ENCODE measurements at places on chromosomes 7 and 10.

- no peak for DNase-seq
These were observed 14.8 kb upstream of the LSM8 start for GRCh38 chr7:118169146-118169545.

DNA sequence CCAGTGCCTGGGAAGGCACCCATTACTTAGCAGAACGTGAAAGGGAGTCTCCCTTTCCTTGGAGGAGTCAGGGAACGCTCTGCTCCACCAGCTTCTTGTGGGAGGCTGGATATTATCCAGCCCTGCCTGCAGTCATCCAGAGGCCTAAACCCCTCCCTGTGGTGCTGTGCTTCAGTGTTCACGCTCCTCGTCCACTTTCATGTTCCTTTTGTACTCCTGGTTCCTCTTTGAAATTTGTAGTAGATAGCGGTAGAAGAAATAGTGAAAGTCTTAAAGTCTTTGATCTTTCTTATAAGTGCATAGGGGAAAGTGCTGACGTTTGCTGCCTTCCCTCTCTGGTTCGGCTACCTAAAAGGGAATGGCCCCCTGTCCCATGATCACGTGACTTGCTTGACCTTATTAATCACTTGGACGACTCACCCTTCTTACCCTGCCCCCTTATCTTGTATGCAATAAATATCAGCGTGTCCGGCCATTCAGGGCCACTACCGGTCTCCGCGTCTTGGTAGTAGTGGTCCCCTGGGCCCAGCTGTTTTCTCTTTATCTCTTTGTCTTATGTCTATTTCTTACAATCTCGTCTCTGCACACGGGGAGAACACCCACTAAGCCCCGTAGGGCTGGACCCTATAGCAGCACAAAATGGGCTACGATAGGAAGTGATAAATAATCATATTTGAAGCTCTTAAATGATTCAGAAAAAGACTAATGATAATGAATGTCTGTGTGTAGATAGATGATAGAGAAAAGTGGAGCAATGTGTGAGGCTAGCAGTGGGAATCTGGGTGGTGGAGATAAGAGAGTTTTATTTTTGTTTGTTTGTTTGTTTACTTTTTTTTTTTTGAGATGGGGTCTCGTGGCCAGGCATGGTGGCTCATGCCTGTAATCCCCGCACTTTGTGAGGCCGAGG, 5.8 kb upstream of the ESYT2 start:
- DNase-seq = no peak

- no peak for DNase-seq
These were observed 202.1 kb downstream of the TNS3 start for GRCh38 chr7:47379629-47380324.

- no peak for DNase-seq
These were observed 6.0 kb downstream of the RGS10 start for GRCh38 chr10:119536508-119537025.

GRCh38 chr7:155593461-155594162, 47.3 kb upstream of the CNPY1 start:
- DNase-seq = no peak

DNA sequence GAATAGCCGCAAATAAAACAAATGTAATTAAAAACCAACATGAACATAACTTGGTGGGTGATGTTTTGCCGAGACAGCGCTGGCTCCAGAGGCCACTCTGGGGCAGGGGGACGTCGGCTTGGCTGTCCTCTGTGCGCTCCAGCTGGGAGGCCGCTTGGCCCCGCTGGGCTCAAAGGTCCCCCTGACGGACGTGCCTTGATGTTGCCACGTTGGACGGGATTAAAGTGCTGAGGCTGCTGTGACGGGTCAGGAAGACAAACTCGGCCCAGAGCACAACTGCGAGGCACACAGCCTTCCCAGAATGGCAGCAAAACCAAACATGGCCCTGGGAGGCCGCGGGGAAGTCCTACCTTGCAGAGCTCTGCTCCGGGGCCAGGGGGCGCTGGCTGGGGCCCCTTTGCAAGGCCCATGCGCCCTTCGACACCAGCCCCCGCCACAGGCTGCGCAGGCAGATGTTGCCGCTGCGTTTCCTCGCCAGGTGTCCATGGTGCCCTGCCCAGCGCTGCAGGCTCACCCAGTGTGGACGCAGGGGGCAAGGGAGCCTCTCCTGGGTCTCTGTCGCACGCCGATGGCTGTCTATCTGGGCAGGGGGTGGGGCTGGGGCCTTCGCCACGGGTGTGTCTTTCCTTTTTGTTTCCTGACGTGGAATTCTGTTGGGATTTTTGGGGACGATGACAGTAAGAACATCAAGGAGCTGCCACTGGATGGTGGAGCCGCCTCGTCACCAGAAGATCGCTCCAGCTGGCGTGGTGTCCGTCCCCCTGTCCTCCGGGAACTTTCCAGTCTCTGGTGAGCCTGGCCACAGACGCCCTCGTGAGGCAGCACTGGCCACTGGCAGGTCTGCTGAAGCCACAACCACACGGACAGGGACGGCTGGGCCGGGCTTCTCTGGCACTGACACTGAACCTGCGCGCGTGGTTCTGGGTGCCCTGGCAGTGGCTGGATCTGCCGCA, 99.6 kb upstream of the DIP2C start:
- no peak for DNase-seq

GRCh38 chr10:3720228-3721019, 64.6 kb downstream of the KLF6 start:
- no peak for DNase-seq

- no peak for DNase-seq
These were observed 237.4 kb downstream of the FOXP2 start for GRCh38 chr7:114652041-114652440.

DNA sequence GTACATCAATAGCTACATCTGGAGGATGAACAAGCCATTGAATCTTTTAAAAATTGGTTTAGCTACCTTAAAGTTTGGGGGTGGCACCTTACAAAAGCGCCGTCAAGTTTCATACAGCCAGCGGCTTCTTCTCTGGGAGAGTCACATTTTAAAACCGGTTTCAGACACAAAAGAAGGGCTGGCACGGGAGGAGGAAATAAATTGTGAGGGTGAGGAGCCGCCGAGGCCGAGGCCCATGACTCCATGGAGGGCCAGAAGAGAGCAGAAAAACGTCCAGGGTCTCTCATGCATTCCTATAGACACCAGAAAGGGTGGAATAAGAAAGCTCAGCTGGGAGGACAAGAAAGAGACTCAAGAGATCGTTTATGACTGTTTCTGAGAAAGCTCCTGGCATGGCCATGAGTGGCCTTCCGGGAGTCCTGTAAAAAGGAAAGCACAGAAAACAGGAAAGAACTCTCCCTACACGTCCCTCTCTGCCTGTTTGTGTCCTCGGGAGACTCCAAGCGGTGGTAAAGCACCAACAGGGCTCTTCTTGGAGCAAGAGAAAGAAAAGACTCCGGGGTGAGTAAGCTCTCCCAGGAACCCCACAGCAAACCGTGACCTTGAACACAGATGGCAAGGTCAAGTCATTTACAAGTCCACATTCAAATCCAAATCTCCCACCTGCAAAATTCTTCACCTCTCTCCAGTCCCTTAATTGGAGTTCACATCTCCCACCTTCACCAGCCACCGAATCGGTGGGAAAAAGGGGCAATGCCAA, 1.8 kb downstream of the FRAT2 start:
- DNase-seq = no peak

GRCh38 chr7:14687241-14687640, 215.3 kb downstream of the DGKB start:
- no peak for DNase-seq

DNA sequence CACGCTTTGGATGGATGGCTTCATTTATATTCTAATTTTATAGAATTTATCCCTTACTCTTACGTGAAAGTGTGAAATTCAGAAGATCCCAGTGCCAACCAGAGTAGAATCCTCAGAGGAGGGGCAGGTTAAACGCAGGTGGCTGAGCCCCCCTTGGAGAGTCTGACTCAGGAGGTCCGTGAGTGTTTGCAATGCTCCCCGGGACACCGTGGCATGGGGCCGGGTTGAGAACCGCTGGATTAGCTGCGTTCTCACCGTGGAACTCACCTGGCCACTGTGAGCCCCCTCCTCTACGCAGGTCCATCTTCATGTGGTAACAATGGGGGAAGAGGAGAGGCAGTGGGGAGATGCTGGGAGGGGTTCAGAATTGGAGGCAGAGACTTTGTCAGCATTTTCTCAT, 638.0 kb upstream of the MKI67 start:
- no peak for DNase-seq

DNA sequence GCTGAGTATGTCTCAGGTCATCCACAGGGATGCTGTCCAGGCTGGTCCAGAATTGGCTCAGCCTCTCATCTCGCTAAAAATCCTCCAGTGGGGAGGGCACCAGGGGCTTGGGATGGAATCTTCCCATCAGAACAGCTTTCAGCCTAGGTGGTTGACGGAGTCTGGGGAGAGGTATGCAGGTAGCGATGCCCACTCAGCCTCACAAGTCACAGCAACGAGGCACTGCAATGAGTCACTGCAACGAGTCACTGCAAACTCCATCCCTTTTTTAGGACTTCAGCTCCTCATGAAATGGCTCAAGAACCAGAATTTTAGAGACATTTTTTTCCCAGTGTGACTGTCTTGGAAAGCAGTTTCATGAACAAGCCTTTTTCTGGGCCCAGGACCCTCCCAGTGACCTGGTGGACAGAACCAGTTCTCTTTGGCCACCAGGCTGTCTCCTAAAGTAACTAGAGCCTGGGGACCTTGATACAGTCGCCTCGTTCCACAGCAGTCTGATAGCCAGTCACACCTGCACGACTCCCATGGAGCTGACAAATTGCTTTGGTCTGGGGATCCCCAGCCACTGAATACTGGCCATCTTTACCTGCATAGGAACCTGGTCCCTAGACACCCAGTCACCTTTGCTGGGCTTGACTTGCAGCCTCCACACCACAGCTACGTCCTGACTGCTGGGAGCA, 41.3 kb upstream of the PPP2R2D start:
- no peak for DNase-seq

- DNase-seq = no peak
These were observed 161.6 kb downstream of the ITGA8 start for GRCh38 chr10:15558136-15558535.

- DNase-seq = no peak
These were observed 16.3 kb downstream of the GCK start for GRCh38 chr7:44172803-44173424.

DNA sequence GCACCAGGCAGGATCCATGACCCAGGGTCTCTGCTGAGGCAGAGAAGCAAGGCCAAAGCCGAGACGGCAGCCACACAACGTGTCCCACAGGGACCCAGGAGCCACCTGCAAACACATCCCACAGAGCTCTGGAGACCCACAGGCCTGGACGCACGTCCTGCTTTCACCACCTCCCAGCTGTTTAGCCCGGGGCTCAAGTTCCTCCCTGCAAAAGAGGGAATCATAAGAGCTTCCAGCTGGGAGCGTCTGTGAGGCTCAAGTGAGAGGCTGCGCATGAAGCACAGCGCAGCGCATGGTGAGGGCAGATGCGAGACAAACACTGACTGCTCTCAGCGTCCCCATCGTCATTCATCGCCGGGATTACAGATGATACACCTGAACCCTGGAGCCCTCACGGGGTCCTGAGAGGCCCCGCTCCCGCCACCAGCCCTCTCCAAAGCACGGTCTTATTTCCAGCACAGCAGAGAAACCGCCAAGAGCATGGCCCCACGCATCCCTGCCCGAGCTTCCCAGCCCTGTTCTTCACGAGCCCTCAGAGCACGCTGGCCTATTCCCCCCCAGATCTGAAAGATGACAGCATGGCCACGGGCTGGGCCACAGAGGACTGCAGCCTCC, 88.7 kb downstream of the MAD1L1 start:
- DNase-seq = no peak

DNA sequence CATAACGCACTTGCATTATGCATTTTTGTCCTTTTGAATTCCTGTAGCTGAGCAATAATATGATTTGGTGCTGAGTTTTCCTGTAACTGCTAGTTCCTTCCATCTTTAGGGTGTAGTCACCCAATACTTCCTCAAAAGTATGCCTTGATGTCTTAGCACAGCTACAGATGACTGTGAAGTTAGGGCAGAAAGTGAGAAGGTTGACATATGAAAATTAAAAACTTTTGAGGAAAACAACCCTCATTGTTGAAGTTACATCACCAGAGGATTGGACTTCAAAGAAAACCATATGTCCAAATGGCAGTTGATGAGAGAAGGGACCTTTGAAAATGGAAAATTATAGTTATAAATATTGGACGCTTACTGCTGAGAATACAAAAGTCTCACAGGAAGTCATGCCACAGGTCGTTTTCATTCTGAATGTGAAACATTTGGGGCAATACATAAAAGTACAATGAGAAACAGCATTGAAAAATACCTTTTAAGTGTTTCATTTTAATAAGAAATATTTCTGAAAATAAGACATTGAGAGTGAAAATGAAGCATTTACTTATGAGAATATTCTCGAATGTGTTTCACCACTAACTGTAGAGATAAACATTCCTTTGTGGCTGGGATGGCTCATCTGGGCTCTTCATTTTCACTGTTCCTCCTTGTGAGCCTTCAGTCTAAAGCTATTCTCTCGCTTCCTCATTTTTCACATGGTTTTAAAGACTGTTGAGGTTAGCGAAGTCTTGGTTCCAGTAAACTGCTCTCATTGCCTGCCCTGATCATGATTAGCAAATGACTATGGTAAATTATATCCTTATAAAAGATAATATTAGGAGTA, 61.4 kb upstream of the NME8 start:
- DNase-seq = no peak

DNA sequence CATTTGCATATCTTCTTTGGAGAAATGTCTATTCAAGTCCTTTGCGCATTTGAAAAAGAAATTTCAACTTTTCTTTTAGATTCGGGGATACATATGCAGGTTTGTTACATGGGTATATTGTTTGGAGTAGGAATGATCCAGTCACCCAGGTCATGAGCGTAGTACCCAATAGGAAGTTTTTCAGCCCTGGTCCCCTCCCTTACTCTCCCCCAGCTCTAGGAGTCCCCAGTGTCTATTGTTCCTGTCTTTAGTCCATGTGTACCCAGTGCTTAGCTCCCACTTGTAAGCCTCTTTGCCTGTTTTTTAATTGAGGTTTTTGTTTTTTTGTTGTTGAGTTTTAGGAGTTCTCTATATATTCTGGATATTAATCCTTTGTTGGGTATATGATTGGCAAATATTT, 63.3 kb downstream of the SND1 start:
- DNase-seq = no peak

- DNase-seq = no peak
These were observed 61.5 kb downstream of the HBP1 start for GRCh38 chr7:107230334-107230733.

DNA sequence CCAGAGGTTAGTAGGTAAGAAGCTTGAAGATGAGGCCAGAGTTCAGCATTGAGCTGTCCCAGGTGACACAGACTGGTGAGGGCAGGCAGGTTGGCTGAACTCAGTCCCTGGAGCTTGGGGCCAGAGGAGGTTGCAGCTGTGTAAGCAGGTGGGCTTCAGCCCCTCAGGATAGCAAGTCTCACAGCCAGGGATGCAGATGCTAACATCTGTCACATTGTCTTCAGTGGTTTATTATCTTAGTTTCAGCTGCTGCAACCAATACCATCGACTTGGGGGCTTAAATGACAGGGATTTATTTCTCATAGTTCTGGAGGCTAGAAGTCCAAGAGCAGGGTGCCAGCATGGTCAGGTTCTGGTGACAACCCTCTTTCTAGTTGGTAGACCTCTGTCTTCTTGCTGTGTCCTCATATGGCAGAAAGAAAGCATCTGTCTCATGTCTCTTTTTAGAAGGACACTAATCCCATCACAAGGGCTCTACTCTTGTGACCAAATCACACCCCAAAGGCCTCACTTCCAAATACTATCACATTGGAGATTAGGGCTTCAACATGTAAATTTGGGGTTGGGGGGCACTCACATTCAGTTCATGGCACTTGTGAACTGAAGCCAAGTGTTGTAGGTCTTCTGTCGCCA, 146.2 kb downstream of the KIAA1217 start:
- DNase-seq = no peak

Data from stimulated activated CD4-positive, alpha-beta T cell treated with anti-CD3 and anti-CD28 coated beads, TNF-alpha, amount 100 ng/mL, for 1 hour (primary cell).